ENCODE measurements at places on chromosomes 5 and 9.

DNA sequence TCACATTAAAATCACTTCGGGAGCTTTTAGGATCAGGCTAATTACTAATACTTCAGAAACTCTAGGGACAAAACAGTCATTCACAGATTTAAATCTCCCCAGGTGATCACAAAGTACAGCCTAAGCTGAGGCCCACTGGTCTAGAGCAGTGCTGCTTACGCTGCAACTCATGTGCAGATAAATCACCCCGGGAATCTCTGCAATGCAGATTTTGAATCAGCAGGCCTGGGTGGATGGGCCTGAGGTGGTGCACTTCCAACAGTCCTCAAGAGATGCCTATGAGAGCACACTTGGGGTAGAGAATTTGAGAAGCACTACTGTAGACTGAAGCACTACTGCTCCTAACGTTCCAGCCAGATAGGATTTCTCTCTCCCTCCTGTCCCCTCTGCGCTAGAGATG, 28.4 kb downstream of the CSF1R start:
- DNase-seq = no peak

- no peak for DNase-seq
Observed at GRCh38 chr9:126709241-126709640, 95.5 kb downstream of the LMX1B start.

DNA sequence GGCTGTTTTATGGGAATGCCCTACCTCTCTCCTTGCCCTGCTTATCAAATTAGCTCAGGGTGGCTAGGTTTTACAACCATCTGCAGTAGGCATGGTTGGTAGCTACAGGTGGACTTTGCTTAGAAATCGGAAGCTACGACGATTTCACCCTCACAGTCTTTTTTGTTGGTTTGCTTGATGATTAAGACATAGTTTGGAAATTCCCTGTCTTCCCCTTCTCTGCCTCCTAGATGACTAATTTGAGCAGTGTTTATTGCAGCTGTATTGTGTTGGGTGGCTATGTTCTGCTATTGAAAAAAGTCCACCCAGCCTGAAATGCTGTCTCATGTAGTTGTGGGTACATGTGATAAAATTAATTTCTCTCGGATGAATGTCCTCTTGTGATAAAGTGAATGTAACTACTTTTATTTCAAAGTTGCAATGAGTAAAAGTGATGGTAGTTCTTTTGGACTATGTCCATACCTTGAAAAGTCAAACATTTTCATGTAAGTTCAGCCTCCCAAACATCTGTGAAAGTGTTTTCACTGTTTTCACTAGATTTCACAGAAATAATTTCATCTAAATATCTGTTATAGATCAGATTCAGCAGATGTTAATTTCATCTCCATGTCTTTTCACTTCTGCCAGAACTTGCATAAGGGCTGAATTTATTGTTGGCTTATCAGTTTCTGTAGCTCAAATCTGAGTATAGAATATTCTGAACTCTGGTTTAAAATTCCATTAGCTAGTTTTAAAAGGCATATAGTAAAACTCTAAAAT, 37.3 kb upstream of the FYB1 start:
- no peak for DNase-seq

- DNase-seq = no peak
Observed at GRCh38 chr9:131167146-131167692, 41.8 kb downstream of the NUP214 start.

GRCh38 chr5:74192606-74193299, 447.8 kb downstream of the ENC1 start:
- no peak for DNase-seq

DNA sequence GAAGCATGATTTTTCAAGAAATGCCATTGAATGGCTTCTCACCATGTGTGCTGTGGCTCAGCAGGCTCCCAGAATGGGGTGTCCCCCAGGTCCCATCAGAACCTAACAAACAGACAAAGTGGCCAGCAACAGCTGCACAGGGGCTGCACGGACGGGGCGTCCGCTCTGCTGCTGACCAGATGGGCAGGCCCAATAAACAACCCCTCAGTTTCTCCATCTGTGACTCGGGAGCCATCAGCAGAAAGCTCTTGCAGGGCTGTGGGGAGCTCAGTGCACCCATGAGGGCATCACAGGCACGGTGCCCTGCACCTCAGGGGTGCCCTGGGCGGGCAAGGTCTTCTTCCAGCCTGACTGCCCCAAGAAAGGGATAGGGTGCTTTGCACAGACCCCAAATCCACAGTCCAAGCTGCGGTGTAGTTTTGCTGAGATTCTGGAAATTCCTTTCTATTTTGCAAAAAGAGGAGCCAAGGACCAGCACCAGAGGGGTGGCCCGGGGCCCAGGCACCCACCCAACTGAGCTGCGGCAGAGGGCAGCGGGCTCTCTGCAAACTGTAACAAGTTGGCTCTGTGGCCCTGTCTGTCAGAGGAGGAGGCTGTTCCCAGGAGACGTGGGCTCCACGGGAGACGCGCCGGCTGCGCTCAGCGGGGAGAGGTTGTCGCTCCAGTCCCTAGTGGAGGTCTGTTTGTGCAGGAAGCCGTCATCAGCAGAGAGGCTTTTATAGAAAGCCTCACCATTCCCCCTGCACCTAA, 138.7 kb upstream of the PPP1R26 start:
- DNase-seq = no peak

GRCh38 chr9:131926360-131926922, 153.2 kb downstream of the MED27 start:
- DNase-seq = no peak

DNA sequence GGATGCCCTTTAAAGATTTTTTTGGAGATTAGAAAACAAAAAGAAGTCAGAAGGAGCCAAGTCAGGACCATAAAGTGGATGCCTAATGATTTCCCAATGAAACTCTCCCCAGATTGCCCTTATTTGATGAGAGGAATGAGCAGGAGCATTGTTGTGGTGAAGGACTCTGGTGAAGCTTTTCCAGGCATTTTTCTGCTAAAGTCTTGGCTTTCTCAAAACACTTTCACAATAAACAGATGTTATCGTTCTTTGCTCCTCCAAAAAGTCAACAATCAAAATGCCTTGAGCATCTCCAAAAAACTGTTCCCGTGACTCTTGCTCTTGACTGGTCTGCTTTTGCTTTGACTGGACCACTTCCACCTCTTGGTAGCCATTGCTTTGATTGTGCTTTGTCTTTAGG, 121.8 kb downstream of the CAAP1 start:
- DNase-seq = no peak

GRCh38 chr5:55480781-55481180, 54.0 kb downstream of the PLPP1 start:
- no peak for DNase-seq

DNA sequence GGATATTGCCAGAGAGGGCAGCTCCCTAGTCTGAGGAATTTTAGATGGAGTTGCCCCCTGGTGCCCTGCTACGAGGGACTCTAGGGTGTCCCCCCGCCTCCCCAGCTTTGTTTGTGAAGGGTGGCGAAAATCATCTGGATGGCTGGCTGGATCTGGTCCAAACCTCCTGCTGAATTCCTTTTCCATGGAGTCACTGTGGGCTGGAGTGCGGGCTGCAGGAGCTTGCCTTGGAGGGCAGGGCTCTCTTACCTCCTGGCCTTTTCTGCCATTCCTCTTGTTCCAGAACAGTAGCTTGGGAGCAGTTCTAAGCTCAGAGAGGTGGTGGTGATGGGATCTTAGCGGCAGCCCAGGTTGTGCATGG, 2.1 kb downstream of the SYNPO start:
- no peak for DNase-seq

- no peak for DNase-seq
Observed at GRCh38 chr9:36772449-36773403, 200.0 kb downstream of the MELK start.

DNA sequence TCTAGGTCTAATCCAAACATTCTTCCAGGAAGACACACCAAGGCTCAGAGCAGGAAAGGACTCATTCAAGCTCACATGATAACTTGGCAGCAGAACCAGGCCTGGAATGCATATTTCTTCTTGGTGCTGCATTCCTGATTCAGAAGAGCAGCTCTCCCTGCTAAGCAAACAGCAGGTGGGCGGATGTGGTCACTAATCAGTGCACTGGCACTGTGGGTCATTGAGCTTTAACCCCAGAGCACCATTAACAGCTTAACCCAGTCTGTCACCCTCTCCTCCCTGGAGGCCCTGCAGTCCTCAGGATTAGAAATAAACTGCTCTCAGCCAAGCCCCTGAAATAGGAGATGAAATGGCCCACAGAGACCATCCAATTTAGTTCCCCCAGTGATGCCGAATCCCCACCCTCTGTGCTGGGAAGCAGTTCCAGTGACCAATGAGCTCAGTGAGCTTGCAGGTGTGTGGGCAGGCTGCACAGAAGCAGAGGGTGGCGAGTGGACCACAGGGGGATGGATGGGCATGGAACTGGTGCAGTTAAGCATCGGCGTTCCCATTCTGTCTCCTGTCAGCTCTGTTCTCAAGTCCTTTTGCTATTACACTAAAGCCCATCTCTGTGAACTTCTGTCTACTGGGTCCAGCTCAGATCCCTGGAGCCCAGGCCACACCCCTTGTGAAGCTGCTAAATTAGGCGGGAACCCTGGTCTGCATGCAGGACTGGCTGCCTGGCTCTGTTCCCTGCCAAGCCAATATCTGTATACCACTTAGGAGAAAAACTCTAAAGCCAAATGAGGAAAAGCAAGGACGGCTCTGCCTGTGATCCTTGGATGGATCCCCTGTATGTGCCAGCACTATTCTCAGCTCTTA, 16.6 kb upstream of the MEGF9 start:
- no peak for DNase-seq

DNA sequence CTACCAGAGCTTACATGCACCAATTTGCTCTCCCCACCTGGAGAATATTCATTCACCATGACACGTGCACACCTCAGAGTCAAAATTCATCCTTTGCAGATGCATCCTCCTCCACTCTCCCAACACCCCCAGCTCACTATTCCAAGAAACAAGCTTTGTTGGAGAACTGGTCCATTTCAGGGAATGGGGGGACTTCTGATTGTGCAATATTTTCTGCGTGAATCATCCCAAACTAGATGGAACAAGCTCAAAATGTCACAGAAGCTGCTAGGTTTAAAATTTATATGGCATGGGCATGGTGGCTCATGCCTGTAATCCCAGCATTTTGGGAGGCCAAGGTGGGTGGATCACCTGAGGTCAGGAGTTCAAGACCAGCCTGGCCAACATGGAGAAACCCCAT, 3.6 kb downstream of the GLDC start:
- DNase-seq = no peak

DNA sequence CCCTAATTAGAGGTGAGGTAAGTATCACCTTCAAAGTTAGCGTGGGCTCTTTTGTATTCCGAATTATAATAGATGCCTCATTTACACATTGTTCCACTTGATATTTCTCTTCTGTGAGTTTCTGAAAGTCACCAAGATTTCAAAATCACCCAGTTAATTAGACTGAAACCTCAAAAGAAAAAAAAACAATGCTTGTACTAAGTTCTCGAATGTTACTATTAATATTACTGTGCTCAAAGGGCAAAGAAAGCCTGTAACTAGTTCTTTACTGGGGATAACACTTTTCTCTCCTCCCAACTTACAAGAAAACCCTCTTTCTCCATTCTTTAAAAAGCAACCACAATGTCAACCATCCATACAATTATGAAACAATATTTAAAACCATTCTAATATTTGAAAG, 98.5 kb downstream of the STRBP start:
- no peak for DNase-seq

GRCh38 chr9:20303066-20303465, 319.2 kb downstream of the MLLT3 start:
- DNase-seq = no peak

DNA sequence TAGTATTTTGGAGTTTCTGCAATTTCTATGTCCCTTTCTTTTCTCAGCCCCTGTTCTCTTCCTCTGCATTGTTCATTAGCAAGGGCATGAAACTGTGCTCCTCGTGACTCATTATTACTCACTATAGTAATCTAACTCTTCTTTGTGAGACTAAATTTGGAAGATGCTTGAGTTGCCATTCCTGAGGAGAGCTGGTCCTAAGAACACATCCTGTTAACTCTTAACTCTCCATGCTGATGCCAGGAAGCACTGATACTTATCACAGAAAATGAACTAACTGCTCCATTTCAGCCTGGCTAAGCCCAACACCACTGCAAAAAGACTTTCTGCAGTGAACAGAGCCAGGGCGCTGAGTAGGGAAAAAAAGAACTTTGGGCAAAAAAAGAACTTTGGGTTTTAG, 10.6 kb upstream of the CSNK1A1 start:
- no peak for DNase-seq

GRCh38 chr5:4019009-4019769, 423.6 kb downstream of the IRX1 start:
- no peak for DNase-seq

GRCh38 chr5:36657563-36657995, 51.2 kb downstream of the SLC1A3 start:
- DNase-seq = no peak

- DNase-seq = no peak
Observed at GRCh38 chr5:135313946-135314345, 85.1 kb downstream of the MACROH2A1 start.

DNA sequence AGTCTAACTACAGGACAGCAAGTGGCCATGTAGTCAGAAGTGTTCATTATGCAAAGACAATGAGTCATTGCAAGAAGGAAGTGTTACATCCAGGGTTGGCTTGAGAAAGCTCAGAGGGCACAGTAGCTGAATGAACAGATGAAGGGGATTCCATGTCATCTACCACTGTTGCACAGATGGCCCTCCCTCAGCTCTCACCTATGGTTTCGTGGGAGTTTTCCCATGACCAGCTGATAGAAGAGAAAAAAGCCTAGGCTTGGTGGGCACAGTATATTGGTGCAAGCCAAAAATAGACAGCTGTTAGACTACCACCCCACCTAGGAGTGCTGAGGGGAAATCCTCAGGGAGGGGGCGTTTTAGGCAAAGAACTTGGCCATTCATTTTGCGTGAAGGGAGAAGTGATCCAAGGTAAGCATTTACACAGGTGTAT, 217.0 kb downstream of the DMRT2 start:
- no peak for DNase-seq

DNA sequence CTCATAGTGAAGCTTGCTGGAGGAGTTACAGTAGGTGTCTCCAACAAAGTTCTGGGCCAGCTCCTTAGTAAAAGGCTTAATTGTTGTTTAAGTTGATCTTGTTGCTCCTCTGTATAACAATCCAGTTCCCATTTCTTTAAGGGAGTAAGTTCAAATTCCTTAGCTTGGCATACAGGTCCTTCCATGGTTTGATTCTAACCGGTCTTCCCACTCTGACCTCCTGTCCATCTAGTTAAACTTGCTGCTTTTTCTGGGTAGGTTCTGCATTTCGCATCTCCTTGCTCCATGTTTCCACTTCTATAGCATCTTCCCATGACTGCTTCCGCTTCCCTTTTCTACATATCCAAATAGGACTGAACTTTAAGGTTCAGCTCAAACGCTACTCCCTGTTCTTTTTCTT, 95.5 kb downstream of the ARHGAP26 start:
- no peak for DNase-seq

GRCh38 chr5:28344836-28345433, 1306.5 kb upstream of the CDH9 start:
- DNase-seq = no peak

- DNase-seq = no peak
Observed at GRCh38 chr5:11304641-11305040, 543.6 kb upstream of the DAP start.

Data from CD8-positive, alpha-beta memory T cell (primary cell).